ENCODE measurements at places on chromosomes 7 and 10.

- no peak for DNase-seq
Measured at GRCh38 chr7:71682841-71683781, 551.2 kb downstream of the GALNT17 start.

- DNase-seq: no peak
Measured at GRCh38 chr10:11440250-11441150, 170.9 kb downstream of the USP6NL start.

DNA sequence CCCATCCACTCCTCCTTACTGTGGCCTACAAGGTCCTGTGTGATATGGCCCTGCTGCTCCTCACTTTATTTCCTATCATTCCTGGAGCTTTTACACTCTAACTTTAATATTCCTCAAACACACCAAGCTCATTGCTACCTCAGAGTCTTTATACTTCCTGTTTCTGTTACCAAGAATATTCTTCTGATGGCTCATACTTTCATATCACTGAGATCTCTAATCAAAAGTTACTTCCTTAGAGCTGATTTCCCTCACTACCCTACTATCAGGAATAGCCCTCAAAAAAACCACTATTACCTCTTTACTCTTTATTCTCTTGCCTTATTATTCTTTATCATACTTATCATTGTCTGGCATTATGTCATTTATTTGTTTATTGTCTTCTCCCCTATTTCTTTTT is 5.8 kb upstream of the PPP3CB start:
- no peak for DNase-seq

- DNase-seq: peak; percentile 63
Measured at GRCh38 chr10:100009793-100010676, at the start of gene DNMBP. Gene DNMBP (minus strand): TSS chr10:100009947. CDS start chr10:99972124, 37,823 bp downstream.

DNA sequence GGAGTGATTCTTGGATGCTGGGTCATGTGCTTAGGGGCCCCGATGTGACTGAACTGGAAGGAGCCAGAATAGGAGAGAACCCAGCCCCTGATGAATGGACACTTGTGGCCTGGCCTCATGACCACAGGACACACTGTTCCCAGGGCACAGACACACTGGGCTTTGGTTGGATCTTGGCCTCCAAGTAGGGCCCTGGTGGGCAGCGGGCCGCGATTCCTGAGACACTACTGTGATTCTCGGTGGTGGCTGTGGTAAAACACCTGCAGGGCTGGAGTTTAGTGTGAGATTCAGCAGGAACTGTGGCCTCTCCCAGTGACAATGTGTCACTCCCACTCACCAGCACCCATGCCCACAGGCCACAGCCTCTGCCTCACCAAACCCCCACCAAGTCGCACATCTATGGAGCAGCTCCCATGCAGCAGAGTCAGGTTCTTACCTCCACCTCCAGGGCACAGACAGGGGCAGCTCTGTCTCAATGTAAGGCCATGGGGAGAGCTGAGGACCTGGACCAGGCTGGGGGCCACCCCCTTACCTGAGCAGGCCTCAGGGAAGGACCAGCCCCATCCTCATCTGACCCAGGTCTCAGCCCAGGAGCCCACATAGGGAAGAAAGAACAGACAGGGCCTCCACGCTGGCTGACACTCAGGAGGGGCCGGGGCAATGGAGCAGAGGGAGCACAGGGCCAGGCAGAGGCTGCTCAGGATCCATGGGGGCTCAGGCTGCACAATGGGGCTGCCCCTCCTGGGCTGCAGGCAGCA is 33.2 kb upstream of the ZNF716 start:
- DNase-seq: no peak
